Fibroblast of mammary gland (primary cell): ENCODE measurements at places on chromosomes 2 and 18.

DNA sequence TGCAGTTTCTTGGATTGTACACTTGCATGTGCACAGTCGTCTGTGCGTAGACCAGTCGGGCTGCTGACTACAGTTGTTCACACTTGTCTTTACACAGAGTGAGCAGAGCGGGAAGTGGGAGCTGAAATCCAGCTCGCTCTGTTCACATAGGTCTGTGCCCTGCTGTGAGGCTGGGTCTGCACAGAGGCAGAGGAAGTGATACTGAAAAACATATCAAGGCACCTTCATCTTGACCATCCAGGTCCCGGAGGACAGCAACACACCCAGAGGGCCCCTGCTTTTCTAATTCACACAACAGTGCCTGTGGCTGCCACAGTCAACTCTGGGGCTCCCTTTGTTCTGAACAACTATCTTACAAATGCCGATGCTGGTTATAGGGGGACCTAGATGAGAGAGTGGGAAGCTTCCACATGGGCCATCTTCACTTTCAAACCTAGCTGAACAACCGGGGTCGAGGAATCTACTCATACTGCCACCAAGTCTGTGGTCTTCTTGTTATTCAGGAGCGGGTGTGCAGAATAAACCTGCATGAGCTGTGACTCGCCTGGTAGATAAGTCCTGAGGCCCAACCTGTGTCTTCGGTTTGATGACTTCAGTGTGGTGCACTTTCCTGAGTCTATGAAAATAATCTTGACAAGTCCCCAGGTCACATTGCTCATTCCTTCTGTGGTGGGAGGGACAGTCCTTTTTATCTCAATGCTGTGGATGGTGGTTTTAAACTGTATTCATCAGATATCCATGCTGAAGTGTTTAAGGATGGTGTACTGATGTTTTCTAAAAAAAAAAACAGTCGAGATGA lies 3.5 kb upstream of the ADNP2 start:
- DNase-seq, result no peak

GRCh38 chr2:105188343-105188742 lies 53.2 kb upstream of the GPR45 start:
- DNase-seq, result no peak

- DNase-seq, result no peak
Measured at GRCh38 chr2:29578084-29578598, 343.2 kb downstream of the ALK start.

GRCh38 chr2:76639171-76639680 lies 883.0 kb downstream of the LRRTM4 start:
- DNase-seq, result no peak

GRCh38 chr2:6785493-6785892 lies 80.2 kb downstream of the CMPK2 start:
- DNase-seq, result no peak

DNA sequence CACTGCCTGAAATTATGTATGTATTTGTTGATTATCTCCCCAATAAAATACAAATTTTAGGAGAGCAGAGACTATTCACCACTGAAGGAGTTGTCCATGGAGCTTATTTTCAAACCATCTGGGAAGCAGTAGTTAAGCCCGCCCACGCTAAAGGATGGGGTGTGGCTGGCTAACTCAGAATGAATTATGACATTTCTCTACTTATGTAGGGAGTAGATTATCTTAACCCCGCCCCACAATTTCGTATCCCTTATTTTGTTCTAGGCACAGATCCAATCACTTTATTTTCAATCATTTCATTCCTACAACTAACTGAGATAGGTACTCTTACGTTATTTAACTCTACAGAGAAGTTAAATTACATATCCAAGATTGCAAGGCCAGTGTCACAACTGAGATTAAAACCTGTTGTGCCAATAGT lies 1.4 kb upstream of the LAPTM4A start:
- DNase-seq, result peak; percentile 94

DNA sequence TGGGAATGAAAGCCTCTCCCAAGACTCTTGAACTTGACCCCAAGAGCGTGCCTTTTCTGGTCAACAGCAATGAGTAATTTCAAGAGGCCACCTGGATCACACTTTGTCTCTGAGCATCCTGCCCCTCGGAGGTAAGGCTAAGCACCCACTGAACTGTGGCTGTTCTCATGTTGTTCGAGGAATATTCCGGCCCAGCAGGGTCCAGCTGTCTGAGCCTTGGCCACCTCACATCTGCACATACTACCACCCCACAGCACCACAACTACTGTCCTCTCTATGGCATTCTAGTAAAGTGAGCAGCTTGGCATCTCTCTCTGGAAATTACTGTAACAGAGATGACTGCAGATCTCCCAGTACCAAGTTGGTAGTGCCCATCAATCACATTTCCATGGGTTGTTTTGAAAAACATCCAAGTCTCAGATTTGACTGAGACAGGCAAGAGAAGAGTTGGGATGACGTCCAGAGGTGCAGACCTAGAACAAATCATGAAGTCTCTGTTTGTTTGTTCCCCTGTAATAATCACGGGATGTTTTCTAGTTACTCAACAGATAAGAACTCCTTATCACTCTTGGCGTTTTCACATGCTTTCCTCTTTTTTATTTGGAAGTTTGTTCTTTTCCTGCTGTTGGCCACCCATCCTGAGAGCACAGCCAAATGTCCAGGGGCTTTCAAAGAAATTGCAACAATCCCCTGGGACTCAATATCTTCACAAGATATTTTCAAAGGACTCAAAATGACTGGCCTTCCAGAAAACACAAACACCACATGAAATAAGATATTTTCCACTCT lies 336.0 kb upstream of the TNP1 start:
- no peak for DNase-seq

DNA sequence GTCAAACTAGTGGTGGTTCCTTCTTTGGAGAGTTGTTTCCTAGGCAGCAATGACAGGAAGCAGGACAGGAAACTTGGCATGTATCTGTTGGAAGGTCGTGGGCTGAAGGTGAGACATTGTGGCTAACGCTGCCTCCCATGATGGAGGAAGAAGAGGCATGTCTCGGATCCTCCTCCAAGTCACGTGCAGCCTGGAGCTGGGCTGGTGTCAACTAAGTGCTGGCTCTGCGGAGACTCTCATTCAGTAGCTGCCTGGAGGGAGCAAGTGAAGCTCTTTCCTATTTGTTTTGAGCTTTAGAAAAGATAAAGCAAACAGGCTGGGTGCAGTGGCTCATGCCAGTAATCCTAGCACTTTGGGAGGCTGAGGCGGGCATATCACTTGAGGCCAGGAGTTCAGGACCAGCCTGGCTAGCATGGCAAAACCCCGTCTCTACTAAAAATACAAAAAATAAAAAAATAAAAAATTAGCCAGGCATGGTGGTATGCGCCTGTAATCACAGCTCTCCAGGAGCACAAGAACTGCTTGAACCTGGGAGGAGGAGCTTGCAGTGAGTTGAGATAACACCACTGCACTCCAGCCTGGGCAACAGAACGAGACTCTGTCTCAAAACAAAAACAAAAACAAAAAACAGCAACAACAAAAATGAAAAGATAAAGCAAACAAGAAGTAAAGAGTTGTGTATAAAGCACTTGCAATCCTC lies 28.2 kb upstream of the INO80C start:
- no peak for DNase-seq

DNA sequence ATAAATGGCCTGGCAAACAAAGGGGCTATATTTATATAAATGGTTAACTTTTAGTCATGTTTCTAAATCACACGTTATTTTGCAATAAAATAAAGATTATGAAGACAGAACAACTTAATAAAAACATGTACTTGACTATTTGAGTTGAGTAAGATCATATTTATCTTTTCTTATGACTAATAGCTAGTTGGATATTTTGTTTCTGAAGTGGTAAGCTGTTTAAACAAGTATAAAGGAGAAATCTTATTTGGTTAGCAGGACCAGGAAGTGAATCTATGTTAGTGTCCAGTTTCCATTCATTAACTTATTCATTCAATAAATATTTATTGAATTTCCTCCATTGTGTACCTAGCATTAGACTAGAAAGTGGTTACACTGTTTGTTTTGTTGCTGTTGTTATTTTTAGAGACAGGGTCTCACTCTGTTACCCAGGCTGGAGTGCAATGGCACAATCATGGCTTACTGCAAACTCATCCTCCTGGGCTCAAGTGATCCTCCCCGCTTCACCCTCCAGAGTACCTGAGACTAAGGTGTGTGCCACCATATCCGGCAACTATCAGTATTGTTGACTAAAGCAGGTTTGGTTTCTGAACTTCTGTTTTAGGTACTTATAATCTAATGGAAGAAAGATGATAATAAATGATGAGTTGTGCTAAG lies 312.6 kb downstream of the DPP10 start:
- no peak for DNase-seq

GRCh38 chr18:13271302-13271911 lies 52.8 kb downstream of the LDLRAD4 start:
- DNase-seq, result no peak

DNA sequence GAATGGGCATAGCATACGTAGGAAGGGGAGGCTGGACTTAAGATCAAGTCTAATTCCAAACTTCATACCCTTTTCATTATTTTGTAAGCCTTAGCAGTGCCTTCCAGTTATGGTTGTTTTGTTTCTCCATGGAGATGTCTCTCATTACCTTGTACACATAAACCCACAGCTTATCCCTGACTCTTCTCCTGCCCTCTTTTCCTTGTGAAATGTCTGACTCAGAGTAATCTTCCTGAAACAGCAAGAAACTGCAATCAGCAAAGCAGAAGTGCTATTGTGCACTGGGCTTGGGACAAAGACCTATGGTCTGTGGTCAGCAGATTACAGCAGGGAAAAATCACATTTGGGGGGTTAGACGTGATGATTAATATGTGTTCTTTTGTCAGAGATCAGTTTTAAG lies 176.7 kb downstream of the IKZF2 start:
- DNase-seq, result peak; percentile 75

DNA sequence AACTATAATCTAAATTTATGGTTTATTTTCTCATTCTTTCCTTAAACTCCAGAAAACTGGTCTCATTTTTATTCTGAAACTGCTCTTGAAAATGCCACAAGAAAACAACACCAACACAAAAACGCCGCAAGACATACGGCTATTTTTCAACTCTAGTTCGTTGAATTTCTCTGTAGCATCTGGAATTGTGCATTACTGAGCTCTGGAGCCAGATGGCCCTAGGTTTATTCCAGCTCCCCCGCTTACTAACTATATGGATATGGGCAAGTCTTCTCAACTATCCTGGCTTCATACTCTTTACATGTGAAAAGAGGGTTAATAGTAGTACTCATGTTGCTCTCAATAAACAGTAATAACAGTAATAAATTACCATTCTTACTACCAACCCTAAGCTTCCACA lies 19.9 kb downstream of the FAM98A start:
- DNase-seq, result no peak

GRCh38 chr2:16114836-16115235 lies 174.5 kb downstream of the MYCN start:
- no peak for DNase-seq

DNA sequence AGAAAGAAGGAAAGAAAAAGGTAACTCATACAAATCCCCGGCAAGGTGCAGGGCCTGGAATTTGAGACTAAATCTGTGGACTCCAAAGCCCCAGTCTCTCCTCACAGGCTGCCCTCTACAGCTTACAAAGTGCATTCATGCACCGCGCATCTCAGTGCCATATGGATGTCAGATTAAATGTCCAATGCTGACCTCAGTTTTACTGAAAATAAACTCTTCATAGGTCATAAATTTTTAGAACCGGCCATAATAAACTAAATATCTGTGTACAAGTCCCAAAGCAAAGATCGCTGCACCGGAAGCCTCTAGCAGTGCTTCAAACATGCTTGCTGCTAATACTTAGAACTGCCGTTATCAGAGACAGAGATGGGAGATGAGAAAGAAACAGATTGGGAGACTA lies 17.7 kb downstream of the ST6GAL2 start:
- no peak for DNase-seq

DNA sequence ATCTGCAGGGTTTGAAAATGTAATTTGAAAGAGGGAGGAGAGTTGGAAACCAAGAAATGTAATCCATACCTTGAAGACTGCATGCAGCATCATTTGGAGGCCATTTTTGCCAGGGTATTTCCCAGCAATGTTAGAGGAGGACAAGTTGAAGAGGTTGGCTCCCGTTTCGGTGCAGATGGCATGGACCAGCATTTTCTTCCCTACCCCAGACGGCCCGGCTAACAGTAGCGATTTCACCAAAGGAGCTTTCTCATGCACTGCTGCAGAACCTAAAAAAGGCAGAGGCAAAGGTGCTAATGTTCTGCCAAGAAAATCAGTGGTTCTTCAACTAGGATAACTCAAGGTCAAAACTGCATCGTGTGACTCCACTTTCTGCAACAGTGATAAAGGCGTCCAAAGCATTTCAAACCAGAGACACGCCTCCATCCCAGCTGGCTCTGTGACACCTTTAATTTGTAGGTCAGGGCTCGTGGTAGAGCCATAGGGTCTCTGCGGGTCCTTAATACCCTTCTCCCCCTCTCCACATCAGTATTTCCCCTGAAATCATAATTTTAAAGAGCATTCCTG lies 99.6 kb upstream of the ASB18 start:
- no peak for DNase-seq

DNA sequence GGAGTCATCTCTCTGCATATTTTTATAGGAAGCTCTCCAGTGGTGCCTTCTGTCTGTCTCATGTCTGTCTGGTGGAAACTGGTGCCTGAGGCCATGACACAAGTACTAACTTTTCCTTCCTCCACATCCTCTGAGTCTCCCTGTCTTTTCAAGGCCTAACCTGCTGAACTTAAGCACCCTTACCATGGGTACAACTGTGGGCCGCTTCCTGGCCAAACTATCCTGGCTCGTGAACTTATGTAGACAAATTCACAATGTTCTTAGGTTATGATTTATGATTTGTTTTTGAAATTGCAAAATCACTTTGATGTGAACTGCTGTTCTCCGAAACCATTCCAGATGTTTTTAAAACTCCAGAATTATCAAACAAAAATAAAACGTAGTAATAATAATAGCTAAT lies 804.5 kb upstream of the POU3F3 start:
- DNase-seq, result no peak

GRCh38 chr18:48769006-48769636 lies 181.6 kb downstream of the SMAD7 start:
- no peak for DNase-seq

DNA sequence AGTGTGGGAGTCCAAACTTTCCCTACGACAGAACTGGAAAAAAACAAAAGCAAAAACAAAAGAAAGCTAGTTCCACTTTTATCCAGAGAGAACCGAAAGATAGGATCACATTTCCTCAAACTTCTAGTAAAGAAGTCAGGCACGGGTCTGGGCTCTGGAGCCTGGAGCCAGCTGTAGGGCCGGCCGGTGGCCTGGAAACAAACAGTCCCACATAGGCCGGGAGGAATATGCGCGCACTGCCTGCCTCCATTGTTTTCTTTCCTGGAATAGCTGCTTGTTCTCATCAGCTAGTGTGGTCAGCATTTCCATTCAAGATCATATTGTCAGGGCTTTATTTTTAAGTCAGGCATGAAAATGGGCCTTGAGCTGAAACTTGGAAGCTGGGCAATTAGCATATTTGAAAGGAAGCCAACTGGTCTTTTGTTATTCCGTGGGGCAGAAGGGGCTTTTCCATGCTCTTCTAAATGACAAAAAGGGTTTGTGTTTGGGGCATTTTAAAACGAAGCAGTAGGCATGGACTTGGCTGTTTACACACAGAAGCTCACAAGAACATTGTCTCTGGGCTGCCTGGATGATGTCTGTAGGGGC lies 58.7 kb upstream of the RFX8 start:
- no peak for DNase-seq

GRCh38 chr18:59801576-59801975 lies 98.2 kb upstream of the PMAIP1 start:
- no peak for DNase-seq

- DNase-seq, result no peak
Measured at GRCh38 chr18:31232775-31233424, 70.2 kb upstream of the DSC1 start.

GRCh38 chr18:10381951-10382350 lies 72.5 kb upstream of the APCDD1 start:
- peak; percentile 12 for DNase-seq
